M059J (cell line): ENCODE measurements at places on chromosomes 1 and 21. TPM values are rescaled to one million over a fixed set of nuclear protein-coding genes. Genes with fewer than 3 reads are reported as not detected.
A peak's percentile ranks its signal among the peaks of the same experiment; 100 is the strongest.

- no peak for DNase-seq
Observed at GRCh38 chr1:117033772-117034171, 26.4 kb upstream of the TTF2 start.

DNA sequence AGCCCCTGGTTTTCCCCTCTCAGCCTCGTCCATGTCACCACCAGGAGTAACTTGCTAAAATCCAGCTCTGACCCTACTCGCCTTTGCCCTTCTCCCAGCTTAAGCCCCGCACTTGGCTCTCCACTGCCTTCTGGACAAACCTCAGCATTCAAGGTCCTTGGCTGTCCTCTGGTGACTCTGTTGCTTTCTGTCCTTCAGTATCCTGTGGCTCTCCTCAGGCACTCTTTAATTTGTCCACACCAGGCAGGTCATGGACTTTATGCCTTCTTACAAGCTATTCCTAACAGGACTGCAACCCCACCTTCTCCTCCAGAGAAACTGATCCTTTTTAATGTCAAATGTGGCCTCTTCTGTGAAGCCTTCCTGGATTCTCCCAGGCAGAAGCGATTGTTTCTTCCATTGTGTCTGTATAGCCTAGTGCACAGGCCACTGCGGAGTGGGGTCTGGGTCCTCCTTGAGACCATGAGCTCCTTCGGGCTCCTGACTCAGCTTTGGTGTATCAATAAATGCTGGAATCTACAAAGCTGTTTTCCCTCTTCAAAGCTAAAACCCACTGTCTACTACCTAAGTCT, 26.7 kb upstream of the CTPS1 start:
- DNase-seq = no peak

GRCh38 chr21:45611939-45612664, 31.4 kb upstream of the PCBP3 start:
- DNase-seq = peak; percentile 88

The EPS8L3 gene
- total RNA-seq = not detected in 2 replicates

DNA sequence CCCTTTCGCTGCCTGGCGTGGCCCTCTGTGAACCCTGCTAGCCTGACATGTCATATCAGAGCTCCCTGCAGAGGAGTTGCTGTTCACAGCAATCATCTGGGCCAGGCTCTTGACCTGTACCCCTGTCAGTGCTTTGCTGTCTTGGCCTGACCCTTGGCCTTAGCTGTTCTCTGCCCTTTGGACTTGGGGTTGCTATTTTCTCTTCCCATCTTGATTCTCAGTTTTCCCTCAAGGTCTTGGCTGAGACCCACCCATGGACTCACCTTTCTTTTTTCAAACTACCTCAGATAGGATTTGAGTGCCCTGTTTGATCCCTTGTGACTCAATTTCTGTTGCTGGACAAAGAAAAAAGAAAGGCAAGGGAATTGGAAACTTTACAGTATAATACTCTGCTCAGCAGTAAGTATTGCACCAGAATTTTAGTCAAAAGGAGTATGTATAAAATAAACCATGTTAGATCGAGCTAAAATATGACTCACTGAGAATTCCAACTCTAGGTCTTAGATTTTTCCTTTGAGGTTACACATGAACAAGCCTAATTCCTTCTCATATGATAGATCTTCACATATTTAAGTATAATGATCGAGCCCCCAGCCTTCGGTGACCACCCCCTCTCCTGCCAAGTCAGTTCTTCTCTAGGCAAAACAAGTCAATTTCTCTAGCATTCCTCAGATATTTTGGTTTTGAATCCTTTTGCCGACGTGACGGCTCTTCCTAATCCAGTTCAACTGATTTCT, 110.5 kb downstream of the NGF start:
- DNase-seq = peak; percentile 57

DNA sequence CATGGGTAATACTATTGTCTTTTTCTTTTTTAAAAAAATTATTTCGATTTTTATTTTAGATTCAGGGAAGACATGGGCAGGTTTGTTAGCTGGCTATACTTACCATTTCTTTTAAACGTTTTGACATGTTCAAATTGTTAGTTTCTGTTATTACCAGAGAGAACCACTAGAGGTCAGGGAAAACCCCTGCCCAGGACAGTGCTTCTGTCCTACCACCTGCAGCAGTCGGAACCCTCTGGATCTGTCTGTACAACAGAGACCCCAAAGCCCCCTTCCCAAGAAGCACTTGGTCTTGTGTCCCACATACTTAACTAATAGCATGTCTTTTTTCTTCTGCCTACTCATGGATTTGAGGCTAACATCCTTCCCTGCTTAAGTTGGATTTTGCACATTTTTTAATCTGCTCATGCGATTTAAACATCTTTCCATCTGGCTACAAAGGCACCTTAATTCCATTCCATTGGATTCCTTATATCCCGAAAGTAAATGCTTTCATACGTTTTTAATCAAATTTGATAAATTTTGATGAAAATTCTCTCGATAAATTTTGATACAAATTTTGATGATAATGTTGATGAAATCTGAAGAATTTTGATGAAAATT, 10.0 kb upstream of the C1orf115 start:
- DNase-seq = peak; percentile 34

GRCh38 chr1:19036813-19037605, 80.5 kb upstream of the IFFO2 start:
- DNase-seq = no peak
